ENCODE measurements at places on chromosomes 2 and 18.

GRCh38 chr2:143284087-143284675 lies 155.0 kb downstream of the ARHGAP15 start:
- peak; percentile 51 for DNase-seq

GRCh38 chr2:229392196-229392595 lies 121.1 kb upstream of the PID1 start:
- no peak for DNase-seq

GRCh38 chr2:27798948-27799645 lies 27.6 kb downstream of the MRPL33 start:
- no peak for DNase-seq

GRCh38 chr2:215698566-215698965 lies 262.7 kb upstream of the FN1 start:
- DNase-seq: peak; percentile 46

- DNase-seq: no peak
Measured at GRCh38 chr2:36068086-36068485, 287.5 kb upstream of the CRIM1 start.

Data from MM.1S (cell line).